ENCODE measurements at places on chromosomes 3 and 15.
A peak's percentile ranks its signal among the peaks of the same experiment; 100 is the strongest.

GRCh38 chr3:161403251-161403650 is 31.9 kb upstream of the SPTSSB start:
- no peak for DNase-seq

- DNase-seq: peak; percentile 65
Measured at GRCh38 chr3:33131331-33132018, 17.7 kb downstream of the CRTAP start.

GRCh38 chr3:115347737-115348136 is 200.6 kb upstream of the ZBTB20 start:
- no peak for DNase-seq

DNA sequence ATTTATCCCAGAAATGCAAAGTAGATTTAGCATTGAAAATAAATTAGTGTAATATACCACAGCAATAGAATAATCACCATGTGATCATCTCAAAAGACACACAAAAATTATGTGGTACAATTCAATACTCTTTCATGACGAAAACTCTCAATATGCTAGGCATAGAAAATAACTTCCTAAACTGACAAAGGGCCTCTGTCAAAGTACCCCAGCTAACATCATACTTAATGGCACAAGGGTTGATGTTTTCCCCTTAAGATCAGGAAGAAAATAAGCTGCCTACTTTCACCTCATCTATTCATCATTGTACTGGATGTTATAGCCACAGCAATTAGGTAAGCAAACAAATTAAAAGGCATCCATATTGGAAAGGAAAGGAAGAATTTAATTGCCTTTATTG is 22.7 kb upstream of the NIPA2 start:
- DNase-seq: no peak

GRCh38 chr3:66098436-66098835 is 59.7 kb upstream of the MAGI1 start:
- no peak for DNase-seq

DNA sequence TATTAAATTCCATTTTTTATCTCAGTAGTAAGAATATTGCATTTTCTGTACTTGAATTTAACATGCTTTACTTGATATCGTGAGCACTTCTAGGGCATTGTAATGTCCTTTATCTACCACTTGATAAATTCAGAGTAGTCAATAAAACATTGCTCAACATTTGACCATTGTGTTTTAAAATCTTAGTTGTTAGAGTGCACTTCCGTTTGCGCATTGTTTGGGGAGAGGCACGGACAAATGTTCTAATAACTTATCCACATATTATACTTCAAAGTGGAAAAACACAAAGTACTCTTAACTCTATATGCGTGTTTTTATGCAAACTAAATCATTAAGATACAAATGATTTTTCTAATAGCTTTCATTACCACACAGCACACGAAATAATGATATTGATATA is 419 bp downstream of the FAM227B start:
- DNase-seq: peak; percentile 23

GRCh38 chr15:55893852-55894251 is 99.6 kb downstream of the NEDD4 start:
- no peak for DNase-seq

All from DMS53 (cell line).